ENCODE measurements at places on chromosomes 7 and 10.

- no peak for DNase-seq
Observed at GRCh38 chr10:48779077-48779476, 94.4 kb downstream of the WDFY4 start.

GRCh38 chr7:156578978-156579430, 61.6 kb upstream of the RNF32 start:
- DNase-seq = no peak

DNA sequence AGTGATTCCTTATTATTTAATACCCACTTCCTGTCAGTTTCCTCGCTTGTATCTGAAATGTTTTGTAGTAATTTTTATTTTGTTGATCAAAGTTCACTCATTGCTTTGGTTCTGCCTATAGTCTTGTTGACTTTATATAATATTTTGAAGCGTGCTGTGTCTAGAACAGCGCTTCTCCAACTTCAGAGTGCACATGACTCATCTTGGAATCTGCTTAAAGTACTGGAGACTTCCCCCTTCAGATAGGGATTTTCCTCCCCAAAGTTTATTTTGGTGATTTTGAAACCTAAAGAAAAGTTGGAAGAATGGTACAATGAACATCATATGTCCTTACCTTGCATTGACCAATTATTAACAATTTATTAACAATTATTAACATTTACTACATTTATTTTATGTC, 5.8 kb downstream of the COMTD1 start:
- DNase-seq = no peak

- DNase-seq = no peak
Observed at GRCh38 chr7:134434701-134435100, 24.2 kb downstream of the AKR1B1 start.

DNA sequence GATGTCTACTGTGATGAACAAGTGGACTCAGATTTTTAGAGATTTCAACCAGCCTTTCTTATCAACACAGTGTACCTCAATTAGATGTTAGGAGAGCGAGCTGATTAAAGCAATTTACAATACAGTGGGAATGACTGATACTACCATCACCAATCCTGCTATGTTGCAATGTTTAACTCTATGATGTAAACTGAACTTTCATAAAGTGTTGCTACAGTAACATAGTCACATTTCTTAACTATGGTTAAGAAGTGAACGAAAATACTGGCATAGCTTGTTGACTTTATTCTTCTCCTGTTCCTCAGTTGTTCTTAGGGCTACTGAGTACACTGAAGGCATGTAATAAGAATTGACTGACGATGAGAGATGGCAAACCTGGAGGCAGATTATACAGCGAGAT, 139.8 kb downstream of the MYOF start:
- DNase-seq = no peak

DNA sequence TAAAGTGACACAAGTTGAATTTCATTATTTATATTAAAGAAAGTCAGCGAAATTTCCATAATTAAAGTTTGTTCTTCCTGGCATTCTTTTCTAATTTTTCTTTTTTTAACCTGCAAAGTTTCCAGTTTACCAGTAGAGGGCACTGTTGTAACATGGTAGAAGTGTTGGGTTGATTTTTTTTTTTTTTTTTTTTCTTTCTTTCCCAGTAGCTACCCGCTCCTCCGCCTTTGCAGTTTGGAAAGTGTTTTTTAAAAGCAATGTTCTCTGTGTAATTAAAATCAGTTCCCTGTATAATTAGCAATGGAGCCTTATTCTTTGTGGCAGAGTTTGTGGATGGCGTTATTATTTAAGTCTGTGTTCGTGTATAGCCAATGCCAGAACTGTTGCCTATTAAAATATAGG, 53.7 kb downstream of the TAF3 start:
- DNase-seq = no peak
